ENCODE measurements at places on chromosomes 7 and 10.

- no peak for DNase-seq
Measured at GRCh38 chr7:139842401-139843210, 13.5 kb downstream of the TBXAS1 start.

DNA sequence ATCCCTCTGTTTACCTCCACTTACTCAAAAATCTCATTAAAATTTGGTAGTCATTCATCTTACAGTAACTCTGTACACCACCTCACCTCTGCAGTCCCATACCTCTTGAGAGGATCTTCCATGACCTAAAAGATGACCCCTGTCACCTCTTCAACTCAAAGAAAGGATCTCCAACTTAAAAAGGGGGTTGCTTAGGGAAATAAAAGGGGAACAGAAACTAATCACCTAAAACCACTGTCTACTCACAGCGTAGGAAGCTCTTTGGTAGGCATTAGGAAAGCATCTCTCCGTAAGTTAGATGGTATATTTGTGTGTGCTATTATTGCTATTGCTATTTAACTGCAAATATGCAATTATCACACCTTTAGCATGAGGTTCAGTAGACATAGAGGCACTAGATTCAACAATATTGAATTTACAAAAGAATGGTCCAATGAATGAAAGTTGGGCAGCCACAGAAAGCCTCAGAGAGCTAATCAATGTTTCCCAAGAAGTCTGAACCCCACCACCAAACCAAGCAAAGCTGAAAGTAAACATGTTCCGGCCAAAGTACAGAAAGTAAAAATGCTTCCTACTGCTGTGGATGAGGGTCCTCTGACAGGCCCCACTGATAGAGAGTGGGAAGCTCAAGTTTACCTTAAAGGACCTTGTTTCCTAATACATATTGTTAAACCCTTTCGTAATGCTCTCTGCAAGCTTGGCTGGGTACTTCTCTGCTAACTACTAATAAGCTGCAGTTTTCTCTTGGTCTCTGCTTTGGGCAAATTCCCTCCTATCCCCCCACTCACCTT is 105.8 kb downstream of the GRM8 start:
- no peak for DNase-seq

DNA sequence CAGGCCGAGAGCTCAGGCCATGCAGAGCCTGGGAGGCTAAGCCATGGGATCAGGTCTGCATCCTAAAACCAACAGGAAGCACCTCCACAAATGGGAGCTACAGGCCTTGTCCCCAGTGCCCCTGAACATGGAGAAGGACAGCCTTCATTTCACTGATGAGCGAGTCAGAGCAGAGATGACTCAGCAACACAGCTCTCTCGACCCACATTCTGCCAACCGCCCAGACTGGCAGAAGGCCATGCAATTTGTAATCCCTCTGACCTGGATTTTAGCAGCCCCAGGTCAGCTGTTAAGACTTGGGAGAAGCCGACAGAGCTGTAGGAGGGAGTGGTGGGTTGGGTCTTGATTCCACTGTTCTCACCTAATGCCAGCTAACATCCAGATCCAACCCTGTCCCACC is 25.5 kb downstream of the VOPP1 start:
- peak; percentile 71 for DNase-seq

- DNase-seq, result no peak
Measured at GRCh38 chr7:4204513-4205165, 477.5 kb upstream of the FOXK1 start.

DNA sequence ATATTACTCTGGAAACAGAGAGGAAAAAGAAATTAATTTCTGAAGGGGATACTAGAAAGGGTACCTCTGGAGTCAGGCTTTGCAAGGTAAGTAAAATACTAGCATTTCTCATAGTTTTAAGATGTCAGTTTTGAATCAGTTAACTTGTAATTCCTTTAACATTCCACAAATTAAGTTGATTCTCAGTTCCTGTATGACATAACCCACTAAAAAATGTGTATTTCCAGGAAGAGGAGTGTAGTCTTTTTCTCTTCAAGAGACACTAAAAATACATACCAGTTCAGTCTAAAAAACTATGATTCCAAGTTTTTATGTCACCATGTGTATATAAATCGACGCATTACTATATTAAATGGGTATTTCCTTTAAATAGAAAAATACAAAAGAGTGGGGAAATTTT is 113.2 kb downstream of the CDK6 start:
- DNase-seq, result no peak

DNA sequence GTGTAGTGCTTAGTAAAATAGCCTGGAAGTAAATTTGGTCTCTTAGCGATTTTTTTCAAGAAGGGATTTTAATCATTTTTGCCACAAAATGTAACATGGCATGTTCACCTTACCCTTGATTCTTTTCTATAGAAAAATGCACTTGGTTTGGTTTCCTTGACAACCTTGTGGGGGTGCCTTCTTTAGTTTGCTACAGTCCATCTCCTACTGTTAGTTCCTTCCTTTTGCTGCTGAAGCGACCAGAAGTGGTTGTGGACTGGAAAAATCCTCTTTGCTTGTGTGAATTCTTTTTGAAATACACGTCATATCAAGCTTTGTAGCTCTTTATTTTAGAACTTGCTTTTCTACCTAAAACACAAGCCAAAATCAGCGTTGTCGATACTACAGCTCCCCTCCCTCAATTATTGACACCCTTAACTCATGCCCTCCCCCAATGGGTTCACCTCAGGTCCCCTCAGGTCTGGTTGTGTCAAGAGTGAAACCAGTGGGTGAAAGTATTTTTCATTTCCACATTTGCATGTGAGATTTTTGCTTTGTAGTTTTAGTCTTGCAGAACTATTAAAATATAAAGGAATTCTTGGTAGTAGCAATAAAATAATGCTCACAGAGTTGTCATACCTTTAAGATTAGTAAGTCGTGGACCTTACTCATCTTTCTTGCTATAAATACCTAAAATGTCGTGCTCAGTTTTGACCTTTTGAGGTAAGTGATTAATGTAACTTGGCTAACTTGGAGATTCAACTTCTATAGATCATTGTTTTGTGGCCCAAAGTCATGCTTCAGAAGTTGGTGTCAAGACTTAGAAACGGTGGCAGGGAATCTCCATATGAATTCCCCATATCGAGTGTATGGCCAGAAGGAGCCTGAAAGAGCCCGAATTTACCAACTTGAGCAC is 1.5 kb downstream of the ACTR3B start:
- DNase-seq, result no peak

DNA sequence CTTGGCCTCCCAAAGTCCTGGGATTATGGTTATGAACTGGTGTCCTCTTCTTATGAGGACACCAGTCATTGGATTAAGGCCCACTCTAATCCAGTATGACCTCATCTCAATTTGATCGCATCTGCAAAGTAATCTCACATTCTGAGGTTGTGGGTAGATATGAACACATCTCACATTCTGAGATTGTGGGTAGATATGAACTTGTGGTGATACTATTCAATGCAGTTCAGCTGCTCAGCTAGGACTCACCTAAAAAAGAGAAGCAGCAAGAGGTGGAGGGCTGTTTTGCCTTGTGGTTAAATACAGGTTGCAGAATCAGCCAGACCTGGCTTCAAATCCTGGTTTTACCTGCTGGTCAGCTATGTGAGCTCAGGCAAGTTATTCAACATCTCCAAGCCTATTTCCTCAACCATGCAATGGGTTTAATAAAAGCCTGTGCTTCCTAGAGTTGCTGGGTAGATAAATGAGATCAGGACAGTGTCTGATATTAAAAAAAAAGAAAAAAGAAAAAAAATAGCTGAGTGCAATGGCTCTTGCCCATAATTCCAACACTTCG is 8.5 kb upstream of the BAG3 start:
- no peak for DNase-seq

DNA sequence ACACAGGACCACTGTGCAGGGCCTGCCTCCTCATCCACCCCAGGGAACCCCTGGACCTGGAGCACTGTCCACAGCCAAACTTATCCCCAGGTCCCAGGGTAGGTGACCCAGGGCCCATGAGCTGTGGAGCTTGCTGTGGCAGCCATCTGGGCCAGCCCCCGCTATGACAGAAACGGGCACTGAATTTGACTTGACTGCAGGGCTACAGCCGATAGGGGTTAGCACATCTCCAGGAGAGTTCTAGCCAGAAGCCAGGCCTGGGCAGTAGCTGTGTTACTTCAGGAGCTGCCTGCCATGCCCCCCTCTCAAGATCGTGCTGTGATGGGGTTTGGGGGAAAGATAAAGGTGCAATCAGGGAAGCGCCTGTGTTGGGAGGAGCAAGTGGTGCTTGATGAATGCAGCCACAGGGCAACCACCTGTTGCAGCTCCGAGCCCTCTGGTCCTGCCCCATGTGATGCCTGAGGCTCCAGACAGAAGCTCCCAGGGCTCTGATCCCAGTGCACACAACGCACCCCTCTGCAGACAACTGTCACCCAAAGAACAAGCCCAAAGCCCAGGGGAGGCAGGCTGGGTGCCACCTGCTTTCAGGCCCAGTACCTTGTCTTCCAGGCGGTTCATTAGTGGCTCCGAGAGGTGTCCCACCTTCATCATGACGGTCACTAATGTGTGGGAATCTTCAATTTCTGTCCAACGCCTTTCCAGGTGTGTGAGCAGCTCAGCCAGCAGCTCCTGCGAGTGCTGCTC is 6.5 kb downstream of the TBRG4 start:
- no peak for DNase-seq

DNA sequence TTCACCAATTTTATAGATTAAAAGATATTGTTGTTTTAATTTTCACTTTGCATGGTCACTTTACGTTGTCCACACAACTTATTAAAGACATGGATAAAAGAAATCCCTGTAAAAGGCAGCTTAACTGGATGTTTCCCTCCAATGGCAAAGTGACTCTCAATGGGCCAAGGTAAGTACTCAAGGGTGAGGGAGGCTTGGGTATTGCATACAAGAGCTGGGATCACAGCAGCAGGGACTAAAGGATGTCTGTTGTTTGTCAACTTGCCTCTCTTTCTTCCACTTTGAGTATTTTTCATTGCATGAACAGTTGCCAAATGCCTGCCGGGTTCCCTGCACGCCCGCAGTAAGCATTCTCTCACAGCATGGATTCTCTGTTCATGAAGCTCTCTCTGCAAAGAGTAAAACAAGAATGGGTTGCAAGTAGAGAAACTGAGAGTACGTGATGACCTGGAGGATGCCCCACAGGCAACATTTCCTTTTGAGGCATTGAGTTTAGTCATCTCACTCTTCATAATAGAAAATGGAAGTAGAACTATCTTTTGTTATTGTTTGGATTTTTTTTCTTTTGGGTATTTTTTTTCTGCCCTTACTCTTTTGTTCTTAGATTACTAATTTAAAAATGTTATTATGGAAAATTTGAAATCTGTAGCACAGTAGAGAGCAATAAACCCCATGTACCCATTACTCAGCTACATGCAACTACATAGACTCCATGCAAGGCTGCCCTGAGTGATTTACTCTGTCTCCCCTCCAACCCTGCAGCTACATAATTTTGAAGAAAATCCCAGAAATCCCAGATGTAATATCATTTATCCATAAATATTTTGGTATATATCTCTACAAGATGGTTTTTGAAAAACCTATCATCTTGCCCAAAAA is 26.3 kb downstream of the GPR141 start:
- DNase-seq, result no peak

DNA sequence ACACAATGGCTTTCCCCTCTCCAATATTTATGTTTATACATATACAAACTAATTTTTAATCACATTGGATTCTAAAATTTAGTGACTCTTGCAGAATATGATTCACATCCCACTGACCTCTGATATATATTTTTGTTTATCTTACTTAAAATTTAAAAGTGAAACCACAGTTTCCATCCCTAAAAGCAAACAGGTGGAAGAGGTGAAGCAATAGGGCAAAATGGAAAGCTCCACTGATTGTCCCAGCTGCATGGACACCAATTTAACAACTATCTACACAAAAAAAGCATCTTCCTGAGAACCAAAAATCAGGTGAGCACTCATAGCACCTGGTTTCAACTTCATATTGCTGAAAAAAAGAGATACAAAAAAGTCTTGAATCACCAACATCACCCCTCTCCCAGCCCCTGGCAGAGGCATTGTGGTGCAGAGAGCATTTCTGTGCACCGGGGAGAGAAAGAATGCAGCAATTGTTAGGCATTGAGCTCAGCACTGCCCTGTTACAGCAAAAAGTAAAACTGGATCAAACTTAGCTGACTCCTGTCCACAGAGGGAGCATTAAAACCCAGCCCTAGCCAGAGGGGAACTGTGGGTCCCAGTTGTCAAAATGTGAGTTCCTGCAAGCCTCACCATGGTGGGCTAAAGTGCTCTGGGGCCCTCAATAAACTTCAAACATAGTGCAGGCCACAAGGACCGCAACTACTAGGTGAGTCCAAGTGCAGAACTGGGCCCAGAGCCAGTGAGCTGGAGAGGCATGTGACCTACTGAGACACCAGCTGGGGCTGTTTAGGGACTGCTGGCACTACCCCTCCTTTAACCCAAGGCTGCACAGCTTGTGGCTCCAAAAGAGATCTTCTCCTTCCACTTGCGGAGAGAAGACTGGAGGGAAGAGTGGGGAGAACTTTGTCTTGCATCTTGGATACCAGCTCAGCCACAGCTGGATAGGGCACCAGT is 92.1 kb downstream of the SIRT1 start:
- DNase-seq, result no peak

Data from NCI-H1092 treated with DMSO at 0.1 percent for 48 hours (cell line).